Activated T-helper 17 cell treated with anti-CD3 and anti-CD28 coated beads, Interleukin-2, amount 50 U/mL, for 72 hours (primary cell): ENCODE measurements at places on chromosomes 16 and 17. TPM values are rescaled to one million over a fixed set of nuclear protein-coding genes. Genes with fewer than 3 reads are reported as not detected.

SOST gene
- not detected for total RNA-seq

SOX15 gene
- not detected for total RNA-seq

- ATAC-seq, result peak; percentile 49
- H3K27ac ChIP-seq, result peak within 1 kb of the TSS; percentile 99
- H3K36me3 ChIP-seq, result peaks cover 40% of the 10 kb centered on the region
- peaks cover 21% of the 10 kb centered on the region for H3K4me1 ChIP-seq
- H3K4me3 ChIP-seq, result peak within 1 kb of the TSS; percentile 100
- no peaks in the 10 kb centered on the region for H3K27me3 ChIP-seq
These were observed at the start of gene NEK8 for GRCh38 chr17:28728364-28729200. Gene NEK8 (plus strand): TSS chr17:28728788. CDS start chr17:28728814, 26 bp downstream.

GRCh38 chr17:41689497-41690299 is 1.0 kb downstream of the EIF1 start:
- H3K4me3 ChIP-seq, result peak overlapping the region; percentile 84
- peaks cover 63% of the 10 kb centered on the region for H3K36me3 ChIP-seq
- no peak for ATAC-seq
- H3K4me1 ChIP-seq, result peaks cover 19% of the 10 kb centered on the region

GRCh38 chr16:6880263-6880662 is 452.4 kb upstream of the RBFOX1 start:
- no peaks in the 10 kb centered on the region for H3K27me3 ChIP-seq
- H3K36me3 ChIP-seq, result no peaks in the 10 kb centered on the region
- ATAC-seq, result no peak
- no peaks in the 10 kb centered on the region for H3K4me1 ChIP-seq
- H3K4me3 ChIP-seq, result no peak overlapping the region

DNA sequence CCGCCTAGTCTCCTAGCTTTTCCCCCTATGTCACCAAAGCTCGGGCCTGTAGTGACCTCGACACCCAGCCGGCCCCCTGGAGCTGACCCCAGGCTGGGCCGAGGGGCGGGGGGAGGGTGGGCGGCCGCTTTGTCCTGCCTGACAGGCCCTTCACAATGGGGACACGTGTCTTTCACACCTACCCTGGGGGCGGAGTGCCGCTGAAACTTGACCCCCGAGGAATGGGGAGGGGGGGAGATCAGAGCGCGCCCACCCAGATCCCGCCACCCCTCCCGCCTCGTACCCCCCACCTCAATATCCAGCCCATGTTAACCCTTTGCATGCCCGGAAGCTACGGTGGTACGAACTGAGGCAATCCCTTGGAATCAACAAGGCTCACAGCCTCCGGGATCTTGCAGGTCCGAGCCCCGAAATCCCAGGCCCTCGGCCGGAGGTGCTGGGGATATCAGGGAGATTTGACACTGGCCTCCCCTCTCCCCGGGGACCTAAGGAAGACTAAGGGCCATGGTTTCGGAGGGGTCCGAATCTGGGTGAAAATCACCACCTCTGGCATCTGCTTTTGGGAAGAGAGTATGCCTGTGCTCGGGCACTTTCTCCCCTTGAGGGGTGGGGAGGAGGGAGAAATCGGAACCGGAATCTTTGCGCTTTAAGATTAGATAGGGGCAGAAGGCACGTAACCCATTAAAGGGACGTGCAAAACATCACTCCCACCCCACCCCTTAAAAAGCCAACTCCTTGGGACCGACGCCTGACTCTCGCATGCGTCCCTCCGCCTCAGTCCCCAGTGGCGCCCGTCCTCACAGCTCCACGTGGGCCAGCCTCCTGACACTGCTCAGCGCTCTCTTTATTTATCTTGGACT is 2.6 kb downstream of the NOG start:
- peak overlapping the region; percentile 60 for H3K4me3 ChIP-seq
- peaks cover 46% of the 10 kb centered on the region for H3K27me3 ChIP-seq
- H3K36me3 ChIP-seq, result no peaks in the 10 kb centered on the region
- ATAC-seq, result peak; percentile 33
- H3K4me1 ChIP-seq, result no peaks in the 10 kb centered on the region
